NCI-H446 (cell line): ENCODE measurements at places on chromosomes 13 and 19.
A peak's percentile ranks its signal among the peaks of the same experiment; 100 is the strongest.

- peak; percentile 85 for DNase-seq
Measured at GRCh38 chr19:18007917-18008673, at the start of gene ARRDC2. ARRDC2 (plus strand) TSS chr19:18008170; CDS start chr19:18008311, 141 bp downstream.

DNA sequence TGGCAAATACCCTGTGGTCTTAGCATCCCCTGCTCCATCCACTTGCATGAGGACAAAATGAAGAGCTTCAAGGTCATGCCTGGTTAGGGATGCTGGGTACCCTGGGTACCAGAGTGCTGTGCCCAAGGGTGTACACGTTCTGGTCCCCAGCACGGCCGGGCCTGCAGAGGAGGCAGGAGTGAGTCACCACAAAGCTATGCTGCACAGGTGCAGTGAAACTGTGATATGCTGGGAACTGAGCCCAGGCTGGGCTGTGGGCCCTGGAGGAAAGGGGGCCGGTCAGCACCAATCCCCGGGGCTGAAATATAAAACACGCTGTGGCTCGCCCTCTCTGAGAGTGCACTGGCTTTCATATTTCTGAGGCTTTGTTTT, 95.1 kb downstream of the TSHZ3 start:
- DNase-seq, result no peak

GRCh38 chr19:5292453-5292821, 48.2 kb downstream of the PTPRS start:
- no peak for DNase-seq

DNA sequence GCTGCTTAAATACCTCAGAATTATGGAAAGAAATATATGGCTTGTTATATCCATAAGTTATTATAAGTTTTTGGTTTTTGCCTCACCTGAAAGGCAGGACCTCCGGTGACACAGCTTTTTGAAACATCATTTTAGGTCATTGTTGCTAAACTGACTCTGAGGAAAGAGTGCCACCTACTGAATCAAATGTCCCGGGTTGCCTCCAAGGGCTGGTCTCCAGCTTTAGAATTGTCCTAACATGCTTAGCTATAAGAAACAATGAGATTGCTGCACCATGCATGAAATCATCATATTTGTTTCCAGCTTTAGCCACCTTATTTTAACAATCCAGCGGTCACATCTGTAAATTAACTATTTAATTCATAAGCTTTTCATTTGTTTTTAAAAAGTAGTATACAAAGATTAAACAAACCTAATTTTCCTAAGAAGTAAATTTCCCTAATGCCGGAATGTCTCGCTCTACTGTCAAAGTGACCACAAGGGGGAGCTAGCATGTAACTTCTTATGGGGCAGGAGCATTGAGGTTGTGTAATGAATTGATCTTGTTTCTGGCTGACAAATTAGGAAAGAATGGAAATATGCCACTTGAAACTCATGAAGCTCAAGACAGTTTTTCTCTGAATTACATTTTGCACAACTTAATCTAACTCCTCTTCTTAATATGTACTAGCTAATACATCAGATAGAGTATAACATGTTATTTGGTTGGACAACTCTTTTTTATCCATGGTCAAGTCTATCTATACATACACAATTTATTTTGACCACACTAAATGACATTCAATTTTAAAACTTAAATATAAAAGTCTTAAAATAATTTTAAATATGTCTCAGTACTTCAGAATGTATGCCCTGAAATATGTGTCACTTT, 6.7 kb upstream of the PCDH17 start:
- DNase-seq, result peak; percentile 21

DNA sequence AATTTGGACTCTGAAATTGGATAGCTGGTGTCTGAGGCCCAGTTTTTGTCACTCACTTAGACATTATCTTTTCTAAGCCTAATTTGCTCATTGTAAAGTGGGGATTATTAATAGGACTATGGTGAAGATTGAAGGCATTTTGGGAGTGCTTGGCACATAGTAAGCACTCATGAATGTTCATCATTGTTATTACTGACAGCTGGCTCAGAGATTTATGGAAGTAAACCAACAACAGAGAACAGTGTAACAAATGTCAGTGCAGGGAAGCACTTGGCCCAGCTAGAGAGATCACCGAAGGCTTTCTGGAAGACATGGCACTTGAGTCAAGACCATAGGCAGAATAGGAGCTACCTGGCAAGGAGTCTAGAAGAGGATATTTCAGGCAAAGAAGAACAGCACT, 92.3 kb downstream of the RFC3 start:
- no peak for DNase-seq
